ENCODE measurements at places on chromosomes 6 and 20. TPM values are rescaled to one million over a fixed set of nuclear protein-coding genes. Genes with fewer than 3 reads are reported as not detected.
A peak's percentile ranks its signal among the peaks of the same experiment; 100 is the strongest.

HLA-DRB1 gene
- 18.4 TPM for total RNA-seq

ULBP3 gene
- 0.42 TPM for total RNA-seq

CRISP2 gene
- not detected for total RNA-seq

RAB5IF gene
- total RNA-seq = 53.1 TPM

- no peak overlapping the region for H3K27ac ChIP-seq
- peaks cover 8% of the 10 kb centered on the region for H3K4me1 ChIP-seq
- no peak for DNase-seq
- no peaks in the 10 kb centered on the region for H3K27me3 ChIP-seq
These were observed 22.8 kb upstream of the SCP2D1 start for GRCh38 chr20:18790787-18791186.

MRPL14 gene
- 58.3 TPM for total RNA-seq

DNA sequence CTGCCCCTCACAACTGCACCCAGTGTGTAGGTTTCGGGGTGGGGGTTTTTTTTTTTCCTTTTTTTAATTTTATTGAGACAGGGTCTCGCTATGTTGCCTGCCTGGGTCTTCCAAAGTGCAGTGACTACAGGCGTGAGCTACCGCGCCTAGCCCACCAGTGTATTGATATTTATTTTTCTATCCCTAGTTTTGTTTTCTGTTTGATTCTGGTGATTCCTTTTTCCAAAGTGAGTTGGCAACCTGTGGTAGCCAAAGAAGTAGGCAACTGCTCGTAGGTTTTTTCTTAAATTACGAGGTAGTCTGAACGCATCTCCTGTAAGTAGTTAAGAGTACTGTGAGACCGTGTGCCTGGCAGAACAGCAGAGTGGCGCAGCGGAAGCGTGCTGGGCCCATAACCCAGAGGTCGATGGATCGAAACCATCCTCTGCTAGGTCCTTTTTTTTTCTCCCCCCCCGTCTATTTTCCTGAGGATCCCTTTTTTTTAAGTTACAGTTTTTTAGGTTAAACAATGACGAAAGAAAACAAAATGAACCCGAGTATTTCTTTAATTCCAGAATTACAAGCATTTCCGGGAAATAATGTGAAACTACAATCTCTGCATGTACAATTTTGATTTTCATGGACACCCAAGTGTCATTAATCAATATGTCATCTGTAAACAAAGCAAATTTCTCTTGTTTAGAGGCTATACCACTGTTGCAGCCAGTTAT is 78.7 kb upstream of the BTN3A2 start:
- H3K4me1 ChIP-seq = no peaks in the 10 kb centered on the region
- no peaks in the 10 kb centered on the region for H3K27me3 ChIP-seq
- no peaks in the 10 kb centered on the region for H3K36me3 ChIP-seq
- H3K4me3 ChIP-seq = peak overlapping the region; percentile 88
- peak overlapping the region; percentile 91 for H3K27ac ChIP-seq

DNA sequence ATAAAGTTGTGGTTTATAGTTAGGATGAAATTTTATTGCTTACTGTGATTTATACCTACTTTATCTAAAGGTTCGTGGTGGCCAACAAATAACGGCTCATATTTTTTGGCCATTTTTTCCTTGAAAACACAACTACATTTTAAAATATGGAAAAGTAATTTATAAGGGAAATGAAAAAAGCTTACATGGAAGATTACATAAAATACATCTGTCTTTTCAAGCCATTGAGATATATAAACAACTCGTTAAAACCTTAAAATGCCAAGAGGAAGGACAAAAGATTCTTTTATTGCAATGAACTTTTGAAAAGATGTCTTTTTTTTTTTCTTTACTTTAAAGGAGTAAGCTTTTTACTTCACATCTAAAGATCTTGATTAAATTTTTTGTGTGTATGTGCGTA is 55.4 kb upstream of the EYA4 start:
- DNase-seq = no peak
- H3K36me3 ChIP-seq = no peaks in the 10 kb centered on the region
- H3K27ac ChIP-seq = no peak overlapping the region
- H3K4me3 ChIP-seq = no peak overlapping the region
